ENCODE measurements at places on chromosomes 5 and 9.
A peak's percentile ranks its signal among the peaks of the same experiment; 100 is the strongest.

DNA sequence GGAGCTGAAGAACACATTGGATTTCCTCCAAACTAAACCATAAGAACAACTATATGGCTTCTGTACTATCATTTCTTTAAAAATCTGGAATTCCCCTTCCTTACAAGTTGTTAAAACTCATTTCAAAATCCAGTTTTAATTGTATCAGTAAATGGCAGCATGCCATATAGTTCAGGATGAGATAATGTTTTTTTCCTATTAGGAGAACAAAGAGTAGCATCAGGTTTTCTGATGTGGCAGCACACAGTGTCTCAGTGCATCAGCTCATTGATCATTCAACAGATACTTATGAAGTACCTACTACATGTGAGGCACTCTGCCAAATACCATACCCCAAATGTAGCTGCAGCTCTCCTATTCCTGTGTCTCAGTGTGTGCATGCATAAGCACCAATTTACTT lies 161.1 kb downstream of the EPB41L4A start:
- DNase-seq, result no peak
- no peaks in the 10 kb centered on the region for H3K36me3 ChIP-seq
- no peak overlapping the region for H3K4me3 ChIP-seq
- no peaks in the 10 kb centered on the region for H3K4me1 ChIP-seq
- H3K27me3 ChIP-seq, result peaks cover 32% of the 10 kb centered on the region

DNA sequence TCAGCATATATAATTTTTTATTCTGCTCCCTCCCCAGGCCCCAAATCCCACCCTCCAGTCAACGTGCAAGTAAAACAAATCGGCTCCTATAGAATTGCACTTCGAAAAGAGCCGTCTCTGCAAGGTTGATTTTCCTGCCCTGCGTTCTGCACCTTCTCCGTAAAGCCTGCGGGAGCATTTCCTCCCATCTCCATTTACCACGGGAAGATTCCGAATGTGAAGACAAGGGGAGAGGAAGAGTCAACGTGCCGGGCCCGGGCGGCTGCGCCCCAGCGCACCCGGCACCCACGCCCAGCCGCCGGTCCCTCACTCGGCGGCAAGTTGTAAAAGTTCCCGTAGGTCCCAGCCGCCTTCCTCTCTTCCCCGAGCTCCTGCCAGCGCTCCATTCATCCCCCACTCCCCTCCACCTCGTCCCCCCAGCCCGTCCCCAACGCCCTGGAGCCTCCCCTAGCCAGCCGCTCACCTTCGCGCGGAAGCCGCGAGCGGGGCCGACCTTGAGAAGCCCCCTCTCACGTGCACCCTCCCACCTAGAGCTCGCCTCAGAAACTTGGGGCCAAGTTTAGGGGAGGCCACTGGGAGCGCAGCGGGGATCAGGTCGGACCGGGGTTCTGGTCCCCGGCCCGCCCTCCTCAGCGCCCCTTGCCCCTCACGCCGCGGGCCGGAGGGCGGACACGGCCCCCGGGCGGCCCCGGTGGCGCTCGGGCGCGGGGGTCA lies 431 bp downstream of the BNC2 start:
- peaks cover 34% of the 10 kb centered on the region for H3K4me1 ChIP-seq
- peaks cover 37% of the 10 kb centered on the region for H3K27me3 ChIP-seq
- H3K27ac ChIP-seq, result peak overlapping the region; percentile 54
- peak; percentile 22 for DNase-seq

GRCh38 chr5:104421431-104421830 lies 858.8 kb upstream of the NUDT12 start:
- no peaks in the 10 kb centered on the region for H3K4me1 ChIP-seq
- H3K27me3 ChIP-seq, result no peaks in the 10 kb centered on the region
- H3K4me3 ChIP-seq, result no peak overlapping the region
- no peaks in the 10 kb centered on the region for H3K36me3 ChIP-seq

DNA sequence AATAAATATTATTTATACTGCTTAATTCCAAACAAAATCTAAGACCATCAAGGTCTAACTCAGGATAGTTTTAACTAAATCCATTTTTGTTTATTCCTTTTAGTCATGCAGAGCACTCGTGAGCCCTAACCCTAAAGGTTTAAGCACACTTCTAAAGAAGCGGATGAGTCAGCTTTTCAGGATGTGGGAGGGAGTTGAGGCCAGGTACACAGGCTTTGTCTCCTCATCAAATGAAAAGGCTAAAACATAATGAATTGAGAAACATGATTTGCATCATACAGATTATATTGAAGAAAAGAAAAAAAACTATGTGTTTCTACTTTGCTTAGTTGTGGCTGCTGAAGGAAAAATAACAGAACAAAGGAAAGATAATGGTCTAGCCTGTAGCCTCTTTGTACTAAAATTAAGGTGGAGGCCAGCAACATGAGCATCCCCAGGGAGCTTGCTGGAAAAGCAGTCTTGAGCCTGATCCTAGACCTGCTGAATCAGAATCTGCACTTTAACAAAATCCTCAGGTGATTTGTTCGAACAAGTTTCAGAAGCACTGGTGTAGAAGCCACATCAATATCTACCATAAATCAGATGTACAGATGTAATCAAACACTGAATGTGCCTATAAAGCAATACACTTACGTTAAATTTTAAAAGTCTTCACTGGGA lies 21.1 kb upstream of the ISCA1 start:
- peaks cover 82% of the 10 kb centered on the region for H3K36me3 ChIP-seq
- no peaks in the 10 kb centered on the region for H3K27me3 ChIP-seq
- no peak for DNase-seq
- H3K27ac ChIP-seq, result no peak overlapping the region
- no peaks in the 10 kb centered on the region for H3K4me1 ChIP-seq

- peaks cover 11% of the 10 kb centered on the region for H3K27me3 ChIP-seq
- no peaks in the 10 kb centered on the region for H3K36me3 ChIP-seq
- no peak overlapping the region for H3K27ac ChIP-seq
- no peaks in the 10 kb centered on the region for H3K4me1 ChIP-seq
- no peak overlapping the region for H3K4me3 ChIP-seq
Observed at GRCh38 chr5:136226401-136226800, 33.4 kb upstream of the SMIM32 start.

- no peaks in the 10 kb centered on the region for H3K4me1 ChIP-seq
- H3K36me3 ChIP-seq, result no peaks in the 10 kb centered on the region
- DNase-seq, result no peak
- H3K27me3 ChIP-seq, result no peaks in the 10 kb centered on the region
- no peak overlapping the region for H3K27ac ChIP-seq
Observed at GRCh38 chr9:116928289-116928688, 241.2 kb downstream of the TRIM32 start.

GRCh38 chr5:100595812-100596173 lies 60.6 kb downstream of the FAM174A start:
- DNase-seq, result no peak
- no peaks in the 10 kb centered on the region for H3K36me3 ChIP-seq
- H3K27me3 ChIP-seq, result no peaks in the 10 kb centered on the region

- H3K4me1 ChIP-seq, result no peaks in the 10 kb centered on the region
- H3K36me3 ChIP-seq, result peaks cover 72% of the 10 kb centered on the region
- H3K27me3 ChIP-seq, result no peaks in the 10 kb centered on the region
- no peak for DNase-seq
Observed at GRCh38 chr9:92619601-92620300, 50.2 kb downstream of the IPPK start.

DNA sequence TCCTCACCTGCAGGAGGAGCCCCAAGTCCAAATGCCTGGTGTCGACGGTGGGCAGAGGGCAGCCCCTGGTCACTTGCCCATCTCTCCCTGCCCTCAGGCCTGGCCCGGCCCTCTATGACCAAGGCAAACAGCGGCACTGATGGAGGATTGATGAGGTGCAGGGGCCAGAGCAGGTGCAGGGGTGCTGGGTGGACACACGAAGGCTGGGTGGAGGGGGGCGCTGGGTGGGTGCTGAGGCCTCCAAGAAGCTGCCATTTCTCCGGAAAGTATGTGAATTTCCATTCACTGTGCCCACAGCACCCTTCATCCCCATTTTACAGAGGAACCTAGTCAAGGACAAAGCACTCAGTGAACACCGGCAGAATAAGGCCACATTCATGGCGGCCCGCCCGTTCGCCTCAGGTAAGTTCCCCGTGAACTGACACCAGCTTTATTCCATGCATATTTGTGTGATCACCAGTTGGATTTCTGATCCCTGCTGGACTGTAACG lies 143.8 kb upstream of the PPP1R26 start:
- no peak for DNase-seq
- no peaks in the 10 kb centered on the region for H3K36me3 ChIP-seq
- H3K4me1 ChIP-seq, result no peaks in the 10 kb centered on the region
- no peak overlapping the region for H3K4me3 ChIP-seq
- H3K27ac ChIP-seq, result no peak overlapping the region

DNA sequence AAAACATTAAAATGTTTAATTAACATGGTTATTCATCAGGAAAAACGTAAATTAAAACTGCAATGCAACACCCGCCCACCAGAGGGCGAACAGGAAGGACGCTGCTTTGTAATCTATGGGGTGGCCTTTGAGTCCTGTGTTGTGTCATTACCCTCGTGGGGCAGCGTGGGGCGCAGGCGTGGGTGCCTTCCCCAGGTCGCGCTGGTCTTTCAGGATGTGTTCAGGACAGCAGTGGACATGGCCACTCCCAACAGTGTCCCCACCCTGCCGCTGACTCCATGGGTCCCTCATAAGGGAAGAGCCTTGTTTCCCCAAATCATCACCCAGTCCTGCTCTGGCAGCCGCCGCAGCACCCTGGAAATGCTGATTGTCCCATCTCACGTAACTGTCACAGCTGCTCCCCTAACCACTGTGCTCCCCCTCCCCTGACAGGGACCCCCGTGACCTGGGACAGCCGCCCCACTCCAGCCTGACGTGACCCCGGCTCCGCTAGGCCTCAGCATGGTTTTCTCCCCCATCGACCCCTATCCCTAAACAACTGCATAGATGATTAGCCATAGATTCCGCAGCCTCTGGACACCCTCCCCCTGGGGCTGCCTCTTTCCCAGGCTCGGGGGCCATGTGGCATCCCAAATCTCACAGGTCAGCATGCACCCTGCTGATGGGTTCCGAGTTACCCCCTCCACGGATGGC lies 36.4 kb downstream of the GLT6D1 start:
- peak; percentile 53 for DNase-seq
- H3K36me3 ChIP-seq, result no peaks in the 10 kb centered on the region
- peaks cover 10% of the 10 kb centered on the region for H3K27me3 ChIP-seq

- no peak for DNase-seq
- H3K36me3 ChIP-seq, result no peaks in the 10 kb centered on the region
- no peaks in the 10 kb centered on the region for H3K27me3 ChIP-seq
- H3K4me3 ChIP-seq, result no peak overlapping the region
- H3K4me1 ChIP-seq, result no peaks in the 10 kb centered on the region
- H3K27ac ChIP-seq, result no peak overlapping the region
Observed at GRCh38 chr5:176133289-176133870, 104.8 kb upstream of the SIMC1 start.

Measured in DND-41 (cell line).